NCI-H2029 treated with DMSO at 0.1 percent for 48 hours (cell line): ENCODE measurements at places on chromosomes 7 and 10.

DNA sequence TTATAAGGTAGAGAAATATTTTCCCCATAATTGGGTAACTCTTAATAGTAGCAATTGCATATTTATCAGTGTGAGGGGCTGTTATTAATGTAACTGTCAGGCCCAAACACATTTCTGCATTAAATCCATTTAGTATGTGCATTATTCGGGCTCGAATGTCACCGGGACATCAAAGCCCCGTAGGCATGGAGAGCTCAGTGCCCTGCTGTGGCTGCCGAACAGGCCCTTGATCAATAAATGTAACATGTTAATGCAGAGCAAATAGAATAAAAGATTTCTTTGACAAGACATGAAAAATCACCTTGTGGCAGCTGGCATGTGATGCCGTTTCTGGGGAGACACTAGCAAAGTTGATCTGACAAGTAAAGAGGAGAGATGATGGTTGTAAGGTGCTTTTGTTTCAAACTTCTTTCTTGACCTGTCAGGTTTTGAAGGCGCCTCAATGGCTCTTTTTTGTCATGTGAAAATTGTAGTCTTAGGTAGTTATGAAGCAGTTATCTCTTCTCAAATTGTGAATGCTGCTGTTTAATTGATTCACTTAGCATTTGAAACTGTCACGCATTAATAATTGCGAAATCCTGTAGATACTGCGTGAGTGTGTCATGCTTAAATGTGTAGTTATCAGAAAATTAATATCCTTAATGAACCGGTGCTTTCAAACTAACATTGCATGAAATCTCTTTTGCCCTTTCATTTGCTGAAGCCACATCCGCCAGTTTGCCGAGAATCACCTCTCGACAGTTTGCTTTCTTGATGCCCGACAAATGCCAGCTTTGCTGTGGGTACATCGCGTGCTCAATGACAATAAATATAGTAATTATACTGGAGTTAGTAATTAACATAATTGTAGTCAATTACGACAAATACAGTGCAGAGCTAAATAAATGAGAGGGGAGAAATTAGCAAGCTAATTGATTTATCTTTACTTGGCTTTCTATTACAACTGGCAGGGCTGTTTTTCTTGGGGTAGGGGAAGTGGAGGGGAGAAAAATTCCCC, 19.5 kb downstream of the LRMDA start:
- DNase-seq: no peak

GRCh38 chr7:151699147-151699927, 177.6 kb downstream of the PRKAG2 start:
- no peak for DNase-seq

DNA sequence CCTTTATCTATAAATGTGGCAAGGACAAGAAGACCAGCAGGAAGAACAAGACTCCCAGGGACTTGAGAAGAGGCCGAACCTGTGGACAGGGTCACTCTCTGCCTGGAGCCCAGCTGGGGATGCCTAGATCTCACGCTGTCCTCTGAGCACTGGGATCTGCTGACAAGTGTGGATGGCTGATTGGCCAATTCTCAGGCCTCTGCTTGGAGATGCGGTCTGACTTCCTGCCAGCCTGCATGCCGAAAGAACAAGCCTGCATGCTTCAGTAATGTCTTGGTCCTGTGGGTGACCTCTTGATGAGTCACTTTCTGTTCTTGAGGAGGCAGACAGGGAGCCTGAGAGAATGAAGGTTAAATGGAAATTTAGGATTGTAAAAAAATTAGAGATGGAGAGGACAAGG, 84.7 kb downstream of the TMEM178B start:
- no peak for DNase-seq

DNA sequence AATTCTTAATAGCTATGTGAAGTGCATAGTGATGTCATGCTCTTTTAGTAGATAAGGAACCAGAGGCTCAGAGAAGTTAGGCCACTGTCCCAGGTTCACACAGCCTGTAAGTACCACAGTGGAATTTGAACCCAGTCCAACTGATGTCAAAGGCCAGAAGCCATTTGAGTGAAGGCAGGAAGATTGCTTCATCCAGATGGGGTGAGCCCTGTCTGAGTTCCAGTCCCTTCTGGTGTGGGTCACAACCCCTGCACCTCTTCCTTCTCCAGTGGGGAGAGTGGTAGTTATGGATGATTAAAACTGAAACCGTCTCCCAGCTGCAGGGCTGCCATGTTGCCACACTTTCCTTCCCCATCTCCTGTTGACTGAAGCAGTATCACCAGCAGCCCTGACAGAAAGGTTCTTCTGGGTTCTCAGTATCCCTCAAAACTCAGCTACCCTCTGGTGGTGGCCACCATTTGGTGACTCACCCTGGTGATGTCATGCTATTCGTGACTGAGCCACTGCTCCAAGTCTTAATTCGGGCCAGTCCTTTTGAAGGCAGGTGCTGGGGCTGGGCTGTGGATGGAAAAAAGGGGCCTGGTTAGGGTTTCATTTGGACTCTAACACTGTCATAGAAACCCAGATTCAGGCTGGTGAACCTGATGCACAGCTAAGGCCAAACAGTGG, 1.5 kb upstream of the C10orf95 start:
- DNase-seq: no peak

- DNase-seq: peak; percentile 1
These were observed 46.1 kb upstream of the CACUL1 start for GRCh38 chr10:118800920-118801319.
